NCI-H774 (cell line): ENCODE measurements at places on chromosomes 13 and 19.

DNA sequence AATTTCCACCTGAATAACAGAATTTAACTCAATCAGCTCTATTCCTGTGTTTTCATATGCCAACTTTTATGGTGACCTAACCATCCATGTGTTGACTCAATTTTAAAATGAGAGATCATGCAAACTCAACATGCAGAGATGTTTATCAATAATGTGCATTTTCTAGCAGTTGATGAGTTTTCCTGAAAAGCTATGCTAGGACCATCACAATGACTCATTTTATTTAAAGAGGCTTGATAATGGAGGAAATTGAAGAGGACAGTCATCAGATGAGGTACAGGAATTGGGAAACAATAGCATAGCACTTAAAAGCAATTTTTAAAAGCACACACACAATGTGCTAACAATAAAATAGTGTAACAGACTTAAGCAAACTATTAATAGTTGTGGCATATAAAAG, 127.1 kb downstream of the VWA8 start:
- DNase-seq: no peak

DNA sequence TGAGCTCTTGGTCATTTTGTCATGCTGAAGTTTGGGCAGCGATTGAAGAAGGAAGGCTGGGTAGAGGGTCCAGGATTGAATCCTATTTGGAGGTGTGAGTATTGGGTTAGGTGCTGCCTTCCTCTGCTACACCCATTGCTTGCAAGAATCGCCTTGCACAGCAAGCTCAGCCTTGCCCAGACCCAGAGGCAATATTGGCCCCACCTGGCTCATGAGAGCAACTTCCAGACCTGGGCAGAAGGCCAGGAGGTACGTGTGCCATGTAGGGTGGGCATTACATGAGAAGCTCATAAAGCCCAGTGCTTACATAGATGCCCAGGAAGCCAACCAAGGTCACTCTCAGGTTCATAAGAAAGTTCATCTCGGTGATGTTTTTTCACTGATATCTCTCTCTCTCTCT, 718.0 kb downstream of the EFNB2 start:
- DNase-seq: no peak

DNA sequence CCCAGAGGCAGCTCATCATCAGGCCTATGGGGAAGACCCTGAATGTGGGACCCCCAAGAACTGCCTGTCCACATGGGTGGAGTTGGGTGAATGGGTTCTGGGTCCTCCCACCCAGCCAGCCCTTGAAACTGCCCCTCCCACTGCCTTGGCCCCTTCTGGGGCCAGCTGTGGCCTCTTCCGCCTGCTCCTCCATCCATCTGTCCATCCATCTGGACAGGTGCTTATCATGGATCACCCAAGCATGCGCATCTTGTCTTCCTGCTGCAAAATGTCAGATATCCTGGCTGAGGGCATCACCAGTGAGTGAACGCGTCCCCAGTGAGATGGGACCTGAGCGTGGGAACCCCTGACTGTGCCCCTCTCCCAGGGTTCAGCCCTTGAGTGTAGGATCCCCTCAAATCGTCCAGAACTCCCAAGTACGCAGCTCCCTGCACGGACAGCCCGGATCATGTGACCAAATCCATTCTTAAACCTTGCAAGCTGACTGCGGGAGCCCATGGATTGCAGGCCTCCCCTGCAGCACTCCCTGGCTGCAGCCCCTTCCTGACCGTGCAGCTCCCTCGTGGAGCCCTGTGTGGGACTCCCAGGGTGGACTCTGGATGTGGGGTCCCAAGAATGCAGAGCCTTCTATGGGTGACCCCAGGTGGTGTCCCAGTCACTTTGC, 2.0 kb downstream of the STXBP2 start:
- no peak for DNase-seq

DNA sequence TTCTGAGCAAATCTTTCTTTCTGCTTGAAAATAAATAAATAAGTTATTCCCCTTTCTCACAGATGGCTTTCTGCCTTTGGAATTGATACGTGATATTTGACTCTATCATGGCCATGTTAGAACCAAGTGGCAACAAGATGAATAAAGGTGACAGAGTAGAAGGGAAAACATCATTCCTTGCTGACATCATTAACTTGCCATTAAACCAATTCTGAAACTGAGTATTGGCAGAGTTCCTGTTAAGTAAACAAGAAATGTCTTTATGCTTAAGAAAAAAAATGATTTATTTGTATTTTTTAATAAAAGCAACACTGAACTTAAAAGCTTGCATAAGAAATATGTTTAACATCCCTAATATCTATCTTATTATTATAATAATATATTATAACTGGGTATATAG, 828.1 kb downstream of the PCDH9 start:
- no peak for DNase-seq

- DNase-seq: peak; percentile 44
Observed at GRCh38 chr13:73065665-73066340, 7.0 kb downstream of the KLF5 start.

DNA sequence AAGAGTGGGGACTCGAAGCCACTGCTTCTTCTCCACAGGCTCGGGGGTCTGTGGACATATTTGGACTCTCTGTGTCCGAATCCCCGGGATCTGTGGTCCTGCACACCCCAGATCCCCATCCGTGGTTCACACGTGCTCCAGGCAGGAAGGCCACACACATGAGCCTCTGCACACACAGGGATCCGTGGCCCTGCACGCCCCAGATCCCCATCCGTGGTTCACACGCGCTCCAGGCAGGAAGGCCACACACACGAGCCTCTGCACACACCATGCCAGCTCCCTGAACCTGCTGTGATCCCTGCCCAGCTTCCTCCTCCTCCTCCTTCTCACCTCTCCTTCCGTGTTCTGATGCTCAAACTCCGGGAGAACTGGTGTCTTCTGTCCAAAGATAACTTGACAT, 3.1 kb downstream of the TEX29 start:
- no peak for DNase-seq

- DNase-seq: no peak
Observed at GRCh38 chr13:94609196-94609595, 7.5 kb downstream of the GPR180 start.

- DNase-seq: no peak
Observed at GRCh38 chr13:40064154-40065097, 409.0 kb downstream of the COG6 start.

- no peak for DNase-seq
Observed at GRCh38 chr13:73334445-73334844, 275.6 kb downstream of the KLF5 start.

DNA sequence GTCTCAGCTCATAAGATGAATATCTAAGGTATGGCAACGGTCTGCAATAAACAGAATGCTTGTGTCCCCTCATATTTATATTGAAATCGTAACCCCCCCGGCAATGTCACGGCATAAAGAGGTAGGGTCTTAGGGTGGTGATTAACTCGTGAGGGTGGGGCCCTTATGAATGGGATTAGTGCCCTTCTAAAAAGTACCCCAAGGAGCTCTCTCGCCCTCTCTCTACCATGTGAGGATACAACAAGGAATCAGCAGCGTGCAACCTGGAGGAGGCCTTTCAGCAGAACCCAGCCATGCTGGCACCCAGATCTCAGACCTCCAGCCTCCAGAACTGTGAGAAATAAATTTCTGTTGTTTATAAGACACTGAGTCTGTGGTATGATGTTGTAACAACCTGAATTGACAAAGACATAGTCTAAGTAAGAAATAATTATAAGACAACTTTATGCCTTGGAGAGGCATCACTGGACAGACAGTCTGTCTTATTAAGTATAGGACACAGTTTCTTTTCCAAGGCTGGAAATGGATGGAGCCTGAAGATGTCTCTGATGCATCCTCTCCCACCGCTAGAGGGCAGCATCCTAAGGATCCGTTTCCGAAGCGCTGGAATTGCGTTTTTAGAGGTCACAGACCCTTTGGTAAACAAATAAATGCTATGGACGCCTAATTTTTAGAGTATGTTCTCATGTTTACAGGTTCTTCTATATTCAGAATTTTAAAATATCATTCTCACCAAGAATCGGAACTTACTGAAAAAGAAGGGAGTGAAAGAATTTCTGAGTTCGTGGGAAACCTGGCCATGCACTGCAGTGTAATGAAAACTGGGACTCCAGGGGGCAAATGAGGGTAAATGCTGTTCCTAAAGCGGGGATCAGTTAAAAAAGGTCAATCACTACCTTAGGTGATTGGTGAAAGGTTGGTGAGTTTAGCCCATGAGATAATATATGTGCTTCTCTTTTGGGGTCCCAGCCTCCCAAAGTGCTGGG, 13.3 kb upstream of the LEUTX start:
- no peak for DNase-seq

- DNase-seq: no peak
Observed at GRCh38 chr13:114211446-114212157, 23.1 kb upstream of the CDC16 start.

DNA sequence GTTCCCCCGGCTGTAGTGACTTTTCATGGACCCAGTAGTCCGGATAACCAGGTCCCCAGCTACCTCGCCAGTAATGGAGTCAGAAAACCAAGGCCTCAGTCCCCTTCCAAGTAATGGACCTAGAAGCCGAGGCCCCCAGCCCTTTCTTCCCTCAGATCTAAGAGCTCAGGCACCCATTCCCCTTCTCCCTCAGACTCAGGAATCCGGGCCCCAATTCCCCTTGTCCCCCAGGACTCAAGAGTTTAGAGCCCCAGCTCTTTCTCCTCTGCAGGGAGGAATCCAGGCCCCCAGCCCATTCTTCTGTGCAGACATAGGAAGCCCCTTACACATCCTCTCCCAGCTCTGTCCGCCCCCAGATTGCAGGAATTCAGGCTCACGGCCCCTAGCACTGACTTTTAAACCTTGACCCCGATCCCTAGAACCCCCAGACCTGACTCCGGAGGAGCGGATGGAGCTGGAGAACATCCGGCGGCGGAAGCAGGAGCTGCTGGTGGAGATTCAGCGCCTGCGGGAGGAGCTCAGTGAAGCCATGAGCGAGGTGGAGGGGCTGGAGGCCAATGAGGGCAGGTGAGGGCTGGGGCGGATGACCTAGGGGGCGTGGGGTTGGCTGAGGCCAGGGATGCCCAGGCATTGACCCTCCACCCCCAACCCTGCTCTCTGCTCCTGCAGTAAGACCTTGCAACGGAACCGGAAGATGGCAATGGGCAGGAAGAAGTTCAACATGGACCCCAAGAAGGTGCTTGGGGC, 938 bp downstream of the CYTH2 start:
- no peak for DNase-seq

DNA sequence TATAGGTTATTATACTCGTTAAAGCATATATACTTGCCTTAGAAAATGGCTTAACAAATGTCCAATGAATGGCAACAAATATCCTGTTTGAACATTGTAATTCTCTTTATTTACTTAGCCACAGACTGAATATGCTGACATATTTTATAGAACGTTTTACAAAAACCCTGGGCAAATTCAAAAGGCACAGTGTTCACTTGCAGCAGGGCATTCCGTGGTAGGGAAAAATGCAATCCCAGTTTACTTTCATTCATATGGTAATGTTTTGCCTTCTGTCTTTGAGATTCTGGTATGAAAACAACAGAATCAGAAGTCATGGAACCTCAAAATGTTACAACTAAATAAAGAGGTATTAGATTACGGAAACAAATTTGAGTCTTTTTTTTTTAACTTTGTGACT, 56.2 kb upstream of the MYCBP2 start:
- no peak for DNase-seq

GRCh38 chr19:12126707-12127106, 13.4 kb downstream of the ZNF20 start:
- DNase-seq: no peak

DNA sequence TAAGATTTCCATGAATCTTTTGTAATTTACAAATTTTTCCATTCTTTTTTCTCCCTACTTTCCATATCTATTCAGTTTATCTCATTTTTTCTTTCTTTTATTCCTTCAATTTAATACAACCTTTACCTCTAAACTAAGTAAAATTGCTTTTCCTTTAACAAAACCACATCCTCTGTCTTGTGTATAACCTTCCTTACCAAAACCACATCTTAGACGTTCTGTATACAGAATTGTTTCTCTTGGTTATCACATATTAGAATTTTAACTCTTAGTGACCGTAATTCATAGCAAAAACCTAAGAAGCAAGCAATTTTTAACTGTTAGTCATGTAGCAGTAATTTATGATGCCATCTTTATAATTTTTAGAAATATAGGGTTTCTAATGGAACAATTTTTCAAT, 15.0 kb downstream of the PPP5C start:
- DNase-seq: no peak

GRCh38 chr13:97600458-97601075, 166.6 kb downstream of the RAP2A start:
- DNase-seq: no peak

DNA sequence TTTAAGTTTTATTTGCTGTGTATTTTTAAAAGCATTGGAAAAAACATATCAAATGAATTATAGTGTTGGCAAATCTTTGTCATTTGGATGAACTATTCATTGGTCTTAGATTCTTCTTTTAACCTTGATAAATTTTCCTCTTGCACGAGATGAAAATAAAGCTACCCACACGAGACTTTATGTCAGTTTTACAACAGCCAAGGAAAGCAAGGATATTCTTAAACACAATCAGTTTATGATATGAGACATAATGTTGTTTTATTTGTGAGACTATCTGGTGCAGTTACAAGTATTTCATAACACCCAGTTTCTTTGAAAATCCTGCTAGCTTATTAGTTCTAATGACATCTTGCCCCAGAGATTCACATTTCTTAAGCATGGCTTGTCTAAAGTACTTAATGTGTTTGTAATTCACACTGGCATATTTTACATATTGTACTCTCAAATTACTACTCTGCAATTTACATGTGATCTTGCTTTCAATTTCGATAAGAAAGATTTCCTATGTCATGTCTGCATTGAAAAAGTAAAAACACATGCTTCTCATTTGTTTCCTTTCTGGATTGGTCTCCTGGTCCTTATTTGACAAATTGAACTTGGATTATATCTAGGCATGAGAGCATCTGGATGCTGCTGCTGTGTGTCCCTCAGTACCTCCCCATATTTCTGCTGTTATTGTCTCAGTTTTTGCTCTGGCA, 955.5 kb upstream of the PCDH9 start:
- no peak for DNase-seq
